ENCODE measurements at places on chromosomes 11 and 22.

DNA sequence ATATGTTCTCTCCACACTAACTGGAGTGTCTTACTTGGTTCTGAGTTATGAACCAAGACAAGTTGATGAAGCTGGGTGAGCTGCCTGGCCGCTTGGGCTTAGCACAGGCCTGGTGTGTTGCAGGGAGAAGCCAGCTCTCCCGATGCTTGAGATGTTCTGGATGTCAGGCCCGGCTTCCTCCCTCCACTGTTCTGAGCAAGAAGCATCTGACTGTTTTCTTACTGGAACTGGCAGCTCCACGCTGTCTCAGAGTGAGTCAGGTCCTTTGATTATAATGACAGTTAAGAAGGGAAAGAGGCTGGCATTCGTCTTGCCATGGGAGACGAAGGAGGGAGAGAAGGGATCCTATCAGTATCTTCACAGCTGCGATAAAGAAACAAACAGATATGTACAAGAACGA, 46.5 kb upstream of the CRTAM start:
- no peak for DNase-seq

GRCh38 chr11:24779791-24780190, 282.9 kb downstream of the LUZP2 start:
- DNase-seq: no peak

- DNase-seq: no peak
Measured at GRCh38 chr22:22506736-22507135, 1.8 kb downstream of the ZNF280B start.

DNA sequence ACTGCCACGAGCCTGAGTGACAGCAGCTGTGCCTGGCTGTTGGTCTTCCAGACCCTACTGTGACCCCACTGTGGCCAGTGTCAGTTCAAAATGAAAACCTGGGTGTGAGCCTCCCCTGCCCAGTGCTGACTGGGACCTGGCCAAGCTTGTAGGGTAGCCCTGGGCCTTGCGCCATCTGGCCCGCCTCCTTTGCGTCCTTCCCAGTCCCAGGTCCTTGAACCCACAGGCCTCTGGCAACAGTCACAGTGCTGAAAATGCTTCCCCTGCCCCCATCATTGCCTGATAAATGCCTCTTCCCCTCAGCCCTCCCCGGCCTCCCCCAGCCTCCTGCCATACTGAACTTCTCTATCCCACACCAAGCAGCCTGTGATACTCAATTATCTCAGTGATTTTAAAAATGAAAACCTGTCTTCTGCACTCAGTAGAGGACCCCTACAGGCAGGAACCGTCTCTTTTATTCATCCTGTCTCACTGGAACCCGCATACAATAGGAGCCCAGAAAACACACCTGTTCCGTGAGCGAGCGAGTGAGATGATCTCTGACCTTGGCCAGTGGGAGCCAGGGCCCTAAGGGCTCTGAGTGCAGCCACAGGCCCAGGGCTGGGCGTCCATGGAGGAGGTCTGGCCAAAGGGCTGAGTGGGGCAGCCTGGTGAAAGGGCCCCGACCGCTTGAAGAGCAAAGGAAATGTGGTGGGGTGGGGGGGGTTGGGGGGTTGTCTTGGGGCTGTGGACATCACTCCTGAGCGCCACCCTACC, 49.7 kb upstream of the TTLL12 start:
- no peak for DNase-seq
